ENCODE measurements at places on chromosomes 12 and 14. TPM values are rescaled to one million over a fixed set of nuclear protein-coding genes. Genes with fewer than 3 reads are reported as not detected.

Gene ZDHHC22
- not detected for total RNA-seq

Gene PNP
- total RNA-seq = 13.4 TPM

Gene NINJ2
- not detected for total RNA-seq

Gene PLCZ1
- not detected for total RNA-seq

Gene SLC6A15
- not detected for total RNA-seq

Gene LTBP2
- total RNA-seq = 12.9 TPM

Gene TAS2R20
- not detected for total RNA-seq

Gene CD163L1
- 0.58 TPM for total RNA-seq

Gene KERA
- 2.2 TPM for total RNA-seq

Gene SIRT4
- not detected for total RNA-seq

Gene TAMALIN
- total RNA-seq = 25.2 TPM

DNA sequence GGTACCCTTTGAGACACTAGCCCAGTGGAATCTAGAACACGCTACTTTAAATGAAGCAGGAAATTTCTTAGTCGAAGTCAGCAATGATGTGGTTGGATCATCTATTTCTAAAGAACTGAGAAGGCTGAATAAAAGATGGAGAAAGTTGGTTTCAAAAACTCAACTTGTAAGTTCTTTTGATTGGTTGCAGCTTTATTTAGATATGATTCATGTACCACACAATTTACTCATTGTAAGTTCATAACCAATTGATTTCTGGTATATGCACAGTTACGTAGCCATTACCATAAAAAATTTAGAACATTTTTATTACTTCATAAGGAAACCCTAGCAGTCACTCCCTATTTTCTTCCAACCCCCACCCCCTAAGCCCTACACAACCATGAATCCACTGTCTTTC, 129.8 kb downstream of the SYNE2 start:
- no peaks in the 10 kb centered on the region for H3K27me3 ChIP-seq
- H3K27ac ChIP-seq = no peak overlapping the region
- H3K4me3 ChIP-seq = no peak overlapping the region
- H3K36me3 ChIP-seq = no peaks in the 10 kb centered on the region

- no peak overlapping the region for H3K27ac ChIP-seq
- H3K4me3 ChIP-seq = no peak overlapping the region
- H3K27me3 ChIP-seq = no peaks in the 10 kb centered on the region
- no peak for DNase-seq
Measured at GRCh38 chr14:59931237-59931636, 11.3 kb downstream of the LRRC9 start.

DNA sequence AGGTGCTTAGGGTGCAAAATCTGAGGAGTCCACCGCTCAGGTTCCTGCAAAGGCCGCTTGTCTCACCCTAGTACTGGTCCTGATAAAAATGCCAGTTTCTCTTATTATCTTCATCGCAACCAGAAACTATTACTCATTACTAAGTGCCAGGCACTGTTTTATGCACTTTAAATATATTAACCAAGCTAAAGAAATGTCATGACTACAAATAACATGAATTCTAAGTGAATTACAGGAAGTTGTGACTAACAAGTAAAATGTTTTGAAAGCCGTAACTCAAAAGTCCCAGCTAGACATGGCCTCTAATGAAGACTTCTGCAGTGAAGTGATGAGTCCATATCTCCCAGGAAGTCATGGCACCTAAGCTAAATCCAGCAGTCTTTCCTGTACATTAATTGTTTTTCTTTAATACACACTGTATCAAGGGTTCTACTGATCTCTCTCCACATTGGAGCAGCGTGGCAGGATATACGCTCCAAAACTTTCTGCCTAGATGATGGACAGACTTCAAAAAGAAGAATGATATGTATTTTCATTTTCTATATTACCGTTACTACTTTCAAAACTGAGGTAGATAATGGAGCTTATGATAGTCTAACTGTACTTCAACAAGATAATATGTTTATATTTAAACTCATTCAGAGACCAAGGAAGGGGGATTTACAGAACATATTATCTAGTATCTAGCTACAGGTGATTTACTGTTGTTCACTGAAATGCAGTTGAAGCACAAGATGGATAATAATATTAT, 117.3 kb upstream of the ARID2 start:
- no peak for DNase-seq
- no peak overlapping the region for H3K27ac ChIP-seq
- no peaks in the 10 kb centered on the region for H3K36me3 ChIP-seq

- DNase-seq = no peak
- H3K27ac ChIP-seq = no peak overlapping the region
- no peaks in the 10 kb centered on the region for H3K36me3 ChIP-seq
- H3K4me3 ChIP-seq = no peak overlapping the region
- H3K4me1 ChIP-seq = no peaks in the 10 kb centered on the region
- no peaks in the 10 kb centered on the region for H3K27me3 ChIP-seq
Measured at GRCh38 chr14:76125511-76125910, 26.2 kb upstream of the GPATCH2L start.

GRCh38 chr12:130621696-130622298, 94.3 kb downstream of the RIMBP2 start:
- H3K27ac ChIP-seq = no peak overlapping the region
- H3K36me3 ChIP-seq = no peaks in the 10 kb centered on the region
- H3K27me3 ChIP-seq = no peaks in the 10 kb centered on the region

DNA sequence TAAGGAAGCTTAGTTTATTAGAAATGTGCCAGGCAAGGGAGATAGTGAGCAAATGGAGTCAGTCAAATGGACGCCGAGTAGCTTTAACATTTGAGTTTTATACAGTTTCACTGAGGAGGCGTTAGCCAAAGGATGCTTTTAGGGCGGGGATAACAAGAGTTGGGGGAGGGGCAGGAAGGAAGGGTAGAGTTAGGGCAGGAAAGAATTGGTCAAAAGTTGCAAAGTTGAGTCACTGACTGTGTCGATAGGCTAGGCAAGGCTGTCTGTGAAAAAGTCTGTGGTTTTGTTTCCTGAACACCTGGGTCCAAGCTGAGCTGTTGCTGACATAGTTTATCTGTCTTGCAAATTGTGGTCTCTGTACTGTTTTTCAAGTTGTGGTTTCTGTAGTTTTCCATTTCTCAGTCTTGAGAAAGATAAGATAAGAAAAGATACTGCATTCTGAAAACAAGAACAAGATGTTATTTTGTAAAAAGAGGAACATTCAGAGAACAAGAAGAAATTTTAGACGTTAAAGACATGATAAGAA, 62.6 kb upstream of the RESF1 start:
- no peaks in the 10 kb centered on the region for H3K27me3 ChIP-seq
- H3K4me1 ChIP-seq = peaks cover 16% of the 10 kb centered on the region
- H3K36me3 ChIP-seq = no peaks in the 10 kb centered on the region
- peak; percentile 52 for DNase-seq

DNA sequence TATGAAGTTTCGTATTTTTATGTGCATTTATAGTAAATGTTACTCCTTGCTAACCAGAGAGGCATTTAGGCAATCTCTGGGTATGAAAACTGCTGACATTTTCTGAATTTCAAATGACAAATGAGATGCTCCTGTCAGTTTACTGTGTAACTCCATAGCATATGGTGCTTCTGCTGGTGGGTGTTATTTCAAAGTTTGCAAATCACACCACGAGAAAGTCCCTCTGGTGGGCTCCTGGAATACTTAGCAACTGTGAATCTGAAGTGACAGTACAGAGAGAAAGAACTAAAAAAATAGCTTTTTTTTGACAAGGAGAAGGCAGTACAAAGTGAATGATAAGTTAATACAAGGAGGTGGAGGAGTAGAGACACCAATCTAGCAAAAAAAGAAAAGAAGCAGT, 161.5 kb downstream of the DERA start:
- H3K4me1 ChIP-seq = no peaks in the 10 kb centered on the region
- no peak overlapping the region for H3K27ac ChIP-seq
- no peak overlapping the region for H3K4me3 ChIP-seq
- no peak for DNase-seq
- no peaks in the 10 kb centered on the region for H3K36me3 ChIP-seq

- H3K4me3 ChIP-seq = no peak overlapping the region
- no peak overlapping the region for H3K27ac ChIP-seq
- H3K27me3 ChIP-seq = no peaks in the 10 kb centered on the region
- no peak for DNase-seq
- no peaks in the 10 kb centered on the region for H3K4me1 ChIP-seq
Measured at GRCh38 chr14:85415015-85415712, 114.8 kb upstream of the FLRT2 start.

GRCh38 chr14:53850714-53851296, 105.8 kb downstream of the BMP4 start:
- no peaks in the 10 kb centered on the region for H3K36me3 ChIP-seq
- H3K27ac ChIP-seq = no peak overlapping the region
- no peak overlapping the region for H3K4me3 ChIP-seq
- DNase-seq = no peak

DNA sequence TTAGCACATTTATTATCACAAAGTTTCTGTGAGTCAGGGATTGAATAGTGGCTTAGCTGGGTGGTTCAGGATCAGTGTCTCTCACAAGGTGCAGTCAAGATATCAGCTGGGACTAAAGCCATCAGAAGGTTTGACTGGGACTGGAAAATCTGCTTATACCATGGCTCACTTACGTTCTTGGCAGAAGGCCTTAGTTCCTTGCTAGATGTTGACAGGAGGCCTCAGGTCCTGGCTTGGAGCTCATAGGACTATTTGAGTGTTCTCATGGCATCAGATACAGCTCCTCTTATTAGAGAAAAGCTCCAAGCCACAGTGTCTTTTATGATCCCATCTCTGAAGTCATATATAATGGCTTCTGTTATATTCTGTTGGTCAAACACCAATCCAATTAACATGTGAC, 127.3 kb downstream of the SLC6A15 start:
- no peak overlapping the region for H3K4me3 ChIP-seq
- H3K27ac ChIP-seq = no peak overlapping the region
- H3K4me1 ChIP-seq = no peaks in the 10 kb centered on the region
- H3K27me3 ChIP-seq = no peaks in the 10 kb centered on the region
- no peak for DNase-seq

- DNase-seq = no peak
- H3K4me3 ChIP-seq = no peak overlapping the region
- peaks cover 18% of the 10 kb centered on the region for H3K4me1 ChIP-seq
Measured at GRCh38 chr14:91048265-91048664, 12.2 kb downstream of the RPS6KA5 start.

- no peak overlapping the region for H3K27ac ChIP-seq
- H3K4me3 ChIP-seq = no peak overlapping the region
- H3K36me3 ChIP-seq = no peaks in the 10 kb centered on the region
- no peaks in the 10 kb centered on the region for H3K4me1 ChIP-seq
Measured at GRCh38 chr14:26959972-26960660, 362.3 kb upstream of the NOVA1 start.

- peaks cover 22% of the 10 kb centered on the region for H3K4me1 ChIP-seq
- H3K27me3 ChIP-seq = no peaks in the 10 kb centered on the region
- H3K4me3 ChIP-seq = no peak overlapping the region
- H3K36me3 ChIP-seq = no peaks in the 10 kb centered on the region
Measured at GRCh38 chr12:51884676-51885229, 3.1 kb upstream of the ANKRD33 start.

DNA sequence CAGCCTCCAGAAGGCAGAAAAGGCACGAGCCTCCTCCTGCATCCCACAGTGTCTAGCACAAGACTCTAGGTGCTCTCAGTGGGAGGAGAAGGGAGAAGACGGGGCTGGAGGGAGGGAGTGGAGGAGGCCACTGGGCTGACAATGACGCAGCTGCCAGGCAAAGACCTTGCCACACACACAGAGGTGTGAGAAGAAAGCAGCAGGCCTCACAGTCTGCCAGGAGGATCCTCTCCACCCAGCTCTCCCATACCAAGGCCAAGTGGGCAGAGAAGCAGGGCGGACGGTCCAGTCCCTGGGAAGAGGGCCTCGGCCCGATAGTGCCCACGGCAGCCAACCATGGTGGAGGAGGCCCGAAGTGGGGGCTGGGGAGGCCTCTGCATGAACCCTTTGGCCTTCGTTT, 78.9 kb downstream of the NCOR2 start:
- no peak for DNase-seq
- peaks cover 58% of the 10 kb centered on the region for H3K36me3 ChIP-seq
- H3K4me3 ChIP-seq = no peak overlapping the region
- H3K27me3 ChIP-seq = no peaks in the 10 kb centered on the region

- H3K4me1 ChIP-seq = peaks cover 77% of the 10 kb centered on the region
- peak overlapping the region; percentile 99 for H3K4me3 ChIP-seq
- H3K27me3 ChIP-seq = no peaks in the 10 kb centered on the region
- H3K27ac ChIP-seq = peak overlapping the region; percentile 76
- no peak for DNase-seq
Measured at GRCh38 chr12:120194226-120194533, 335 bp downstream of the GCN1 start.

- no peak overlapping the region for H3K27ac ChIP-seq
- no peak overlapping the region for H3K4me3 ChIP-seq
- no peaks in the 10 kb centered on the region for H3K36me3 ChIP-seq
Measured at GRCh38 chr14:83463500-83464098, 1929.9 kb upstream of the SEL1L start.

- H3K4me3 ChIP-seq = no peak overlapping the region
- H3K27ac ChIP-seq = no peak overlapping the region
- H3K36me3 ChIP-seq = no peaks in the 10 kb centered on the region
Measured at GRCh38 chr12:27289414-27289813, 43.2 kb upstream of the BMAL2 start.

- no peaks in the 10 kb centered on the region for H3K36me3 ChIP-seq
- no peak overlapping the region for H3K4me3 ChIP-seq
- no peak overlapping the region for H3K27ac ChIP-seq
Measured at GRCh38 chr12:54773593-54773992, 80.7 kb upstream of the MUCL1 start.

DNA sequence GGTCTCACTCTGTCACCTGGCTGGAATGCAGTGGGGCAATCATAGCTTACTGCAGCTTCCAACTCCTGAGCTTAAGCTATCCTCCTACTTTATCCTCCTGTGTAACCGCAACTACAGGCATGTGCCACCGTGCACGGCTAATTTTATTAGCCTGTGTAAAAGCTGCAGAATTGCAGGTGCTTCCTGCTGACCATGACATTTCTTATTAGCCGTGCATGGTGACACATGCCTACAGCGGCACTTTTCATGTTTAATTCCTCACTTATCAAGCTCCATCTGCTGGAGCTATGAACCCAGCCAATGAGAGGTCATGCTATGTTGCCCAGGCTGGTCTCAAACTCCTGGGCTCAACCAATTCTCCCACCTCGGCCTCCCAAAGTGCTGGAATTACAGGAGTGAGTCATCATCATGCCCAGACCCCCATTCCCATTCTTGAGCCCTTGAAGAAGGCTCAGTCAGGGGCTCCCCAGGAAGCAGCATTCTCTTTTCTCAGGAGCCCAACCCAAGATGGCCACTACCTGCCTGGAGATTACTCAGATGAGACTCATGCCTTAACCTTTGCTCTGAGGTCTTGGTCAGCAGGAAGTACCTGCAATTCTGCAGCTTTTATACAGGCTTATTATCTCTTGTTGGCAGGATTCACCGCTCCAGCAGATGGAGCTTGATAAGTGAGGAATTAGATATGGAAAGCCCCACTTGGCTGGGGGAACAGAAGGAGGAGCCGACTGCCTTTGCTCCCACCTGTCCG, 503.2 kb downstream of the MED13L start:
- no peaks in the 10 kb centered on the region for H3K27me3 ChIP-seq
- no peak overlapping the region for H3K4me3 ChIP-seq
- DNase-seq = no peak
- H3K4me1 ChIP-seq = no peaks in the 10 kb centered on the region

DNA sequence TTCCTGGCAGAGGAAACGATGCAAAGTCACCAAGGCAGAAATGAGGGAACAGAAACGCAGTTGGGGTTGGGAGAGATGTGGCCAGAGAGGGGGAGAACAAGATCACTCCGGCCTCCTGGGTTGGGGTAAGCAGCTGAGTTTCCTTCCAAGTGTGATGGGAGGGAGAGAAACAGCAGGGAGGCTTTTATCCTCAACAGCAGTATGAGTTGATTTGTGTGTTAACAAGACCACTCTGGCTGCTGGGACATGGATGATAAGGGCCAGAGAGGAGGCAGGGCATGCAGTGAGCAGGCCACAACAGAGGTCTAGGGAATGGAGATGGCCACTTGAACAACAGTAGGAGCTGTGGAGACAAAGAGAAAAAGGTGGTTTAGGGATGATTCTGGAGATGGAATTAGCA, 66.8 kb downstream of the GLRX5 start:
- no peak for DNase-seq
- no peak overlapping the region for H3K4me3 ChIP-seq
- H3K4me1 ChIP-seq = no peaks in the 10 kb centered on the region
- no peak overlapping the region for H3K27ac ChIP-seq

All from stomach (tissue), 19 donors.